ENCODE measurements at places on chromosomes 12 and 14.

DNA sequence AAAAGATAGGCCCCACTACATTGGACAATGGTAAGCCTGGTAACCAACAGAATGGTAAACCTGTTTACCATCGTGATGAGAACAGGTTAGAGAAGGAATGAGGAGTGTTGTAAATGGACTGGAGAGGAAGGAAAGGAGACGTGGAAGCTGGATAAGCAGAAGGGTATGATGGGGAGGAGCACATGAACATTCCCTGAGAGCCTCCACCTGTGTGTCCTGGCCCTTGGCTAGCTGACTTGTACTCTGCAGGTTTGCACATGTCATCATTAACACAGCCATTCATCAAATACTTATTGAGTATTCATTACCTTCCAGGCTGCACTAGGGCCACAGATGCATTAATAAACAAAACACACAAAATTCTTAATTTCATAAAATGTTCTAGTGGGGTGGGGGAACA is 4.3 kb upstream of the IL26 start:
- no peak for DNase-seq

GRCh38 chr12:112252184-112252583 is 126.8 kb downstream of the TRAFD1 start:
- DNase-seq = no peak

DNA sequence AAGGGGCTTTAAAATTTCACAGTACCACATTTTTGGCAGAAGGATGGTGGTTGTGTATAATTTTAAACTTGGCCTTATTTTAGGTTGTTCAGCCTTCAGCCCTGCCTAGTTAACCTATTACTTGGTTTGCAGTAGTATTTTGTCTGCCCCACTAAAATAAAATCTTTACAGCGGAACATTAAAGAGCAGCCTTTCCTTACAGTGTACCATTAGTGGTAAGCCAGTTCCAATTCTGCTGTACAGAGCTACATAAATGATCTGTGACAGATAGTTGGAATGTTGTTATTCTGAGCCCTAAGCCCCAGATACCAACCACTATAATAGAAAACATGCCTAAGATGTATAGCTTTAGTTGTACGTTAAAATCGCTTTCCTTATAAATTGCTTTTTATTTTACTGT is 56.2 kb downstream of the SLC38A6 start:
- no peak for DNase-seq

- no peak for DNase-seq
Observed at GRCh38 chr14:68397371-68397811, 395.5 kb downstream of the ZFP36L1 start.

DNA sequence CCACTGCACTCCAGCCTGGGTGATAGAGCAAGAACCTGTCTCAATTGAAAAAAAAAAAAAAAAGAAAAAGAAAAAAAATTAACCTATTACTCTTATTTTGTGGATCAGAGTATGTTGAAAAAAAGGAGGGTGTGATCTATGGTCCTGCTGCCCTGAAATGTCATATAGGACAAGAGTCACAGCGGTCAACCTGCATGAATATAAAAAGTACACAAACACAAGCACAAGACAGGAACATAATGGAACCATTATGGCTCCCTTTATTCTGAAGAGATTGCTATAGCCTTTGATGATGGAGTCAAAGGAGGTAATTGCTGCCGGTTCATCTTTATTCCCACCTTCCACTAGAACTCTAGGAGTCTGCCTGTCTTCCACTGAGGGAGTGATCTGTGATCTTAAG is 96.9 kb downstream of the NTN4 start:
- DNase-seq = no peak

- DNase-seq = no peak
Observed at GRCh38 chr12:43835656-43836474, at the start of gene TMEM117. Gene TMEM117, plus strand, starts transcription at chr12:43836081.

DNA sequence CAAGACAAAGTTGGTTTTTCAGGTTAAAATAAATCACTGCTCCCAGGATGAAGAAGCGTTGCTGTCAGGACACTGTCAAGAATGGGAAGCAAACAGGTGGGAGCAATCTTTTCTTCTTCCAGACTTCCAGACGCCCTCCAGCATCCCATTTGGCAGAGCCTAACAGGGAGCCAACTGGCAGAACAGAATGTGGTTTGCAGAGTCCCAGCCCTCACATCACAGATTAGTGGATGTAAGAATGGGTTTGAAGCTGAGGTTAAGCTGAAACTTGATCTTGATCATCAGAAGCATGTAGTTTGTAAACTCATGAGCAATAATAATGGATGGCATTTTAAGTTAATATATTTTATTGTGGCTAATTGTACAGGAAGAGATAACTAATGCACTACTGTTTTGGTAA is 636.4 kb downstream of the SLC6A15 start:
- no peak for DNase-seq

- no peak for DNase-seq
Observed at GRCh38 chr12:29754235-29755189, 29.2 kb downstream of the TMTC1 start.

DNA sequence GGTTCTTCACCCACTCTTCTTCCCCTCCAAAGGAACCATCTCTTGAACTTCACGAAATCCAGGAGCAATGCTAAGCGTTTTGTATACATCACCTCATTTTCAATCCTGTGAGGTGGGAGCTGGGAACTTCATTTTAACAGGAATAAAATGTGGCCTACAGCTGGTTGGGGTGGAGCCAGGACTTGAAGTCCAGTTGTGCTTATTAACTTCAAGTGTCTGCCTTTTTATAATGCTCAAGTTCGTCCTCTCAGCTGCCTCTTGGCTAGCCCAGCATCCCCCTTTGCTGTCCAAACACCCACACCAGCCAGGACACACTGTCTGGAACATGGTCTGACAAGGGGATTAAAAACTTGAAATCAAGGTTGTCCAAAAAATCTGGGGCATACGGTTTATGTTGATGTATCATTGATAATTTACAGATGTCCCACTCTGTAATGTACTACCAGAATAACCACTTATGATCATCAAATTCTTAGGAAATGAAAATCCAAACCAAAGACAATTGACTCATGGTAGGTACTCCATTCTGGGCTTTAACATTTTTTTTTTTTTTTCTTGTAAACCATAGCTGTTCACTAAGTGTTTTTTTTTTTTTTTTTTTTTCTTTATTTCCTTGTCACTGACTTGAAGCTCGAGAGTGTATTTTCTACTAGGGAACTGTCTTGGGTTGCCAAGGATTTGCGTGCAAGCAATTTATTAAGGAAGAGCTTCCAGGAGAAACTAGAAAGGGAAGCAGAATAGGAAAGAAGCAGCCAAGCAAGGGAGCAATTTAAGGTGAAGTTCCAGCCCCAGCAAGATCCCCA is 252.3 kb downstream of the EFCAB11 start:
- no peak for DNase-seq

- DNase-seq = no peak
Observed at GRCh38 chr14:39704594-39704993, 272.4 kb upstream of the FBXO33 start.

- DNase-seq = no peak
Observed at GRCh38 chr14:21059842-21060613, 2.4 kb downstream of the RNASE8 start.

DNA sequence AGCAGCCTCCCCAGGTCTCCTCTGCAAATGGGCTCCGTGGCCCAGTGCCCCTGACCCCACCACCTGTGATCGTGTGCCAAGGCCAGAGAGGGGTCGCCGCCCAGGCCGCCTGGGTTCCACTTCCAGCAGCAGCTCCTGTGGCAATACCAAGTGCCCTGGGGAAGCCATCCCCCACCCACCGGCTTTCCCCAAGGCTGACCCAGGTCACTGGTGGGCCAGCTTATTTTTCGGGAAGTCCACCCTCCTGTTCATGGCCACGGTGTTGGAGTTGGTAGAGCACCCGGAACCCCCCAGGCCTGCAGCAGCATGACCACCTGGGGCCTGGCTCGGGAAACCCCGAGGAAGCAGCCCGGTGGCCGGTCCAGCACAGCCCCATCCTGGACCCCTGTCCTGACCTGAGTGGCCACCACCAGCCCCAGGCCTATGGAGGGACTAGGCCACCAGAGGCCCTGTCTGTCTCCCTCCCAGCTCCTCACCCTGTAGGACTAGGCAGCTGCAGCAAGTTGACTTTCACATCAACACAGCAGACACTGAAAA is 40.8 kb upstream of the OASL start:
- no peak for DNase-seq

DNA sequence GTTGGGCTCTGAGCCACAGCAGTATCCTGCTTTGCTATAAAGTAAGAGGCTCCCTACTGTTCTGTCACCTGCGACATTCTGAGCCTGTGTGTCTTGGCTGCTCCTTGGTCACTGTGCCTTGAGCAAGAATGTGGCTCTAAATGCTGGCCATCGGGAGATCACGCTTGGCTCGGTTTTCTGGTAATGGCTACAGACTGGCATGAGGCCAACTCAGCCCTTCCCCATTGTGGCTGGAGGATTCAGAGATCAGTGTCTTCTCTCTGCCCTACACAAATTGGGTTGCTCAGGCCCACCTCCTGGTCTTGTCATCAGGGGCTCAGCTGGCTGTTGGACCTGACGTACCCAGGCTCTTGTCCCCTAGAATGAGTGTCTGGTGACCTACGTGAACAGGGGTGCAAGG is 94.5 kb downstream of the PLXNC1 start:
- DNase-seq = no peak

GRCh38 chr14:20986811-20987210 is 3.0 kb upstream of the METTL17 start:
- no peak for DNase-seq

- no peak for DNase-seq
Observed at GRCh38 chr14:50379563-50379962, 17.1 kb downstream of the CDKL1 start.

GRCh38 chr14:97280526-97280925 is 483.3 kb downstream of the VRK1 start:
- no peak for DNase-seq

GRCh38 chr12:30985814-30986452 is 59.4 kb downstream of the TSPAN11 start:
- DNase-seq = no peak

GRCh38 chr12:12474471-12474928 is 88.2 kb downstream of the DUSP16 start:
- DNase-seq = no peak

GRCh38 chr12:16021676-16022075 is 110.5 kb downstream of the DERA start:
- no peak for DNase-seq

GRCh38 chr12:727321-727720 is 25.1 kb upstream of the WNK1 start:
- DNase-seq = no peak

DNA sequence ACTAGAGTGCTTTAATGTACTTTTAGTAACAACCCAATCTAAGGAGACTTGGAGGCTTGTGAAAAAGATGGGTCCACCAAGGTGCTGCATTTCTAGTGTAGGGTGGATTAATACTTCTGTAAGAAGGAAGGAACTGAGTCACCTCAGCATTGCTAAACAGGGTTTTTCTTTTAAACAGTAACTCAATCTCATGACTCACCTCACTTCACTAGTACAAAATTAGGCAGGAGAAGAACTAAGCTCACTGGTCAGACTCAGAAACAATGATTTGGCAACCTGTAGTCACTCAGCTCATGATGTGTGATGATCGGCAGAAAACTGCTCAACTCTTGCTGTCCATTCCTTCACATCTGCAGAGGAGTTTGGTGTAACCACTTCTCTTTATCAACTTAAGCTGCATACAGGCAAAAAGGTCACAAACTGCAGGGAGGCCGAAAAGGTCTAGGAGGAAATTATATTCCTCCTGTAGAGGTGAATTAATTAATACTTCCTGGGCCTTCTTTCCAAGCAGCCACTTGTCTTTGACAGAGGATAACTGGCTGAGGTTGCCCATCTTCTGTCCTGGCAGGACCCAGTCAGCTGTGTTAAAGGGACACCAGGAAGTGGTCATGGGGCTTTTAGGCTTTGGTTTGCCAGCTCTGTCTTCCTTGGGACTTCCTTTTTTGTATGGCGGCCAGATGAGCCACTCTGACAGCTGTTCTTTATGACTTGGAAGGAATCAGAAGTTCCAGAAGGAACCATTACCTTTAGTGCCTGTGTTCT is 466.9 kb downstream of the FUT8 start:
- no peak for DNase-seq

- no peak for DNase-seq
Observed at GRCh38 chr12:107436836-107437235, 248.8 kb upstream of the PWP1 start.

DNA sequence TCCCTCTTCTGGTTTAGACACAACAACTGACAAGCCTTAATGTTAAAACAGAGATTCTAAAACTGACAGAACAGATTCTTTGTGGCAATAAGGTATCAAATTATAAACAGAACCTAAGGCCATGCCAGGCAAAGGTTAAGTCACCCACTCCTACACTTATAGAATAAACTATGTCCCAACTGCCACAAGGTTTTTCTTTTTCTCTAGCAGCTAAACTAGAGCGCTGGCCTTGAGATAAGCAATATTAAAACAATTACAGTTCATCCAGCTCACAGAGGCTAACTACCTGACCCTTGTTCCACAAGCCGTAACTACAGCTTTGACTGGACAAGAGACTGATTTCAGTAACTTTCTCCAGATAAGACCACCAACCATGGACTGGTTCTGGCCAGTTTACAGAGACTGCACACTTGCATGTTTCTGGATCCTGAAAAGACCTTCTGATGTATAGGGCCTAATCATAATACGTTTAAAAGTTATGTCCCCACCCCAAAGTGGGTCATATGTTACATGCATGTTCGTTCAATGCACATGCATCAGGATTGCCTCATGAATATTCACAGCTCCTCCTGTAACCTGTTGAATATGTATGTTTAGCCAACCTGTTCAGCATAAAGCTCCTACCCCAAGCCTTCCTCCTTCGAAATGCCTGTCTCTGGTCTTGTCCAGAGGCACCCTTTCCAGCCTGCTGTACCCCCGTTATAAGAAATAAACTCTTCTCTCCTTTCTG is 61.9 kb upstream of the VASH1 start:
- no peak for DNase-seq

- no peak for DNase-seq
Observed at GRCh38 chr12:70330158-70330557, 35.9 kb upstream of the KCNMB4 start.

DNA sequence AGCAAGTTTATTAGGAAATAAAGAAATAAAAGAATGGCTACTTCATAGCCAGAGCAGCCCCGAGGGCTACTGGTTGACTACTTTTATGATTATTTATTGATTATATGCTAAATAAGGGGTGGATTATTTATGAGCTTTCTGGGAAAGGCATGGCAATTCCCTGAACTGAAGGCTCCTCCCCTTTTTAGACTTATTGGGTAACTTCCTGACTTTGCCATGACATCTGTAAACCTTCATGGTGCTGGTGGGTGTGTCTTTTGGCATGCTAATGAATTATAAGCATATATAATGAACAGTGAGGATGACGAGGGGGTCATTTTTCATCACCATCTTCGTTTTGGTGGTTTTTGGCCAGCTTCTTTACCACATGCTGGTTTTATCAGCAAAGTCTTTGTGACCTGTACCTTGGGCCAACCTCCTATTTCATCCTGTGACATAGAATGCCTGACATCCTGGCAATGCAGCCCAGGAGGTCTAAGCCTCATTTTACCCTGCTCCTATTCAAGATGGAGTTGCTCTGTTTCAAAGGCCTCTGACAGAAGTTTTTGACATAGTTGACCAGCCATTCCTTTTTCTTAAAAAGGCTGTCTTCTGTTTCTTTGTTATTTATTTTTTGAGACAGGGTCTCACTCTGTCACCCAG is 11.1 kb upstream of the PTGES3 start:
- DNase-seq = no peak

Measured in iPS DF 19.7 (cell line).